ENCODE measurements at places on chromosomes 1 and 21.

GRCh38 chr1:200328379-200328778, 81.5 kb downstream of the ZNF281 start:
- DNase-seq, result no peak

GRCh38 chr1:151701515-151701914, 15.1 kb downstream of the CELF3 start:
- no peak for DNase-seq

DNA sequence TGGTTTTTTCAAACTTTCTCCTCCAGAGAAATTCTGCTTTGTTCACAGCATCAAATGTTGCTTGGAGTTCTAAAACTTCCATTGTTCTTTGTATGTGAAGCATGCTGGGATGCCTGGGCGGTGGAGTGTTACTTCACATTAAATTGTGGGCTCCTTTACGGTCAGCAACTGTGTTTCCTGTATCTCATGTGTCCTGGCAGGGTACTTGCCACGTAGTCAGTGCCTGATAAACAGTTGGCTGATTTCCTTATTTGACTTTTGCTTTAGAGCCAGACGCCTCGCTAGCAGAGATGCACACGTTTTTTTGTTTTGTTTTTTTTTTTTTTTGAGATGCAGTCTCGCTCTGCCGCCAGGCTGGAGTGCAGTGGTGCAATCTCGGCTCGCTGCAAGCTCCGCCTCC, 96.7 kb downstream of the UCK2 start:
- DNase-seq, result no peak

DNA sequence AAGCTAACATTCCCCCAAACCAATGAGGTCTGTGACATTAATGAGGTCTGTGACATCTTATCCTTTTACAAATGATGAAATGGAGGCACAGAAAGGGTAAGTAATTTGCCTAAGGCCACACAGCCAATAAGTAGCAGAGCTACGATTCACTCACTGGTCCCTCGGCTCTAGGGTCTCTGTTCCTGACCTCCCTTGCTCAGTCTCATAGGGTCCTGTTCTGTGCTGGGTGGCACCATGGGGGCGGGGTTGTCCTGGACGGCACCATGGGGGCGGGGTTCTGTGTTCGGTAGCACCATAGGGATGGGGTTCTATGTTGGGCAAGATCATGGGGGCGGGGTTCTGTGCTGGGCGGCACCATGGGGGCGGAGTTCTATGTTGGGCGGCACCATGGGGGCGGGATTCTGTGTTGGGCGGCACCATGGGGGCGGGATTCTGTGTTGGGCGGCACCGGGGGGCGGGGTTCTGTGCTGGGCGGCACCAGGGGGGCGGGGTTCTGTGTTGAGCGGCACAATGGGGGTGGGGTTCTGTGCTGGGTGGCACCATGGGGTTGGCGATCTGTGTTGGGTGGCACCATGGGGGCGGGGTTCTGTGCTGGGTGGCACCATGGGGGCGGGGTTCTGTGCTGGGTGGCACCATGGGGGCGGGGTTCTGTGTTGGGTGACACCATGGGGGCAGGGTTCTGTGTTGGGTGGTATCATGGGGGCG, 55.6 kb downstream of the CLSTN1 start:
- DNase-seq, result no peak

GRCh38 chr1:169697755-169698154, 13.7 kb downstream of the SELL start:
- no peak for DNase-seq

Data from NCI-H446 (cell line).